ENCODE measurements at places on chromosomes 6 and 20.

- no peak for DNase-seq
These were observed 557.3 kb upstream of the CITED2 start for GRCh38 chr6:139931747-139932146.

GRCh38 chr6:111604259-111605099, 1.2 kb downstream of the TRAF3IP2 start:
- peak; percentile 94 for DNase-seq

- no peak for DNase-seq
These were observed 656.1 kb downstream of the EPHA7 start for GRCh38 chr6:92763274-92763584.

DNA sequence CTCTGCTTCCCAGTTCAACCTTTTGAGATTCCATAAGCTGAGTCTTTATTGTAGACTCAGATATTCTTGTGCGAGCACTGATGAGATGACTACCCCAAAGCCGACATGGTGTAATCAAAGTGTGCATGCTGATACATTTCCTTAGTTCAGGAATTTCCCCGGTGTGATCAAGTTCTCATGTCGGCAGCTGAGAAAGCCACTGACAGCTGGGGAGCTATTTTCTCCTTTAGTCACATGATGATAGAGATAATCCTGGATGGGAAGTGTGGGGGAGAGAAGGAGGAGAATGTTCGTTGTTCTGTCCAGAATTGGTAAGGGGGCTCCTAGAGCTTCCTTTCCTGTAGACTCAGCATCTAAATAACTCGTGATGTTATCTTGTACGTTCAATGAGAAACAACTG, 7.7 kb upstream of the CAP2 start:
- peak; percentile 42 for DNase-seq

DNA sequence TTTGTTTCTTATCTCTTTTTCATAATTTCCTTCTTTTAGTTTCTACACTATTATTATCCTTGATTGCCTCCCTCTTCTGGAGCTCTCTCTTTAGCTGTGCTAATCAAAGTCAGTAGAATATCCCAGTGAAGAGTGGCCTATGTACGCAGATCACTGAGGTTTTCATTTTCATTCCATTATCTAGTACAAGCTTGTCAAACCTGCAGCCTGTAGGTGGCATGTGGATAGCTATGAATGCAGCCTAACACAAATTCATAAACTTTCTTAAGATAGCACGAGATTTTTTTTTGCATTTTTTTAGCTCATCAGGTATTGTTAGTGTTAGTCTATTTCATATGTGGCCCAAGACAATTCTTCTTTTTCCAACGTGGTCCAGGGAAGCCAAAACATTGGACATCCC, 825.7 kb upstream of the MAP3K7 start:
- DNase-seq, result no peak

GRCh38 chr6:99871641-99872040, 122.4 kb downstream of the MCHR2 start:
- DNase-seq, result peak; percentile 9

DNA sequence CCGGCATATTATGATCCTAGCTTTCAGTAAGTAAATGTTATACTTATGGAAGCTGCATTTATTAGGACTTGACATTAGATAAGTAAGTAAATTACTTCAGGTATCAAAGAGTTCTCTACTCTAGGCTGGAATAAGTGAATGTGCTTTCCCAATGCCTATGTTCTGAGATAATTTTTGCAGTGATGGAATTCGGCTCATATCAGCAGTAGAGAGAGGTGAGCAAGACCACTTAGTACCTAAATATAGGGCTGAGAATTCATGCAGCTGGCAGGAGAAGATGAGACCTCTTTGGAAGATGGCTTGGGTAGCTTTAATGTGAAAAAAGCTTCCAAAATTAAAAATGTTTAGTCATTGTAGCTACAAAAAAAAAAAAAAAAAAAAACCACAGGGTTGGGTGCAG, 13.3 kb upstream of the BEND3 start:
- no peak for DNase-seq

DNA sequence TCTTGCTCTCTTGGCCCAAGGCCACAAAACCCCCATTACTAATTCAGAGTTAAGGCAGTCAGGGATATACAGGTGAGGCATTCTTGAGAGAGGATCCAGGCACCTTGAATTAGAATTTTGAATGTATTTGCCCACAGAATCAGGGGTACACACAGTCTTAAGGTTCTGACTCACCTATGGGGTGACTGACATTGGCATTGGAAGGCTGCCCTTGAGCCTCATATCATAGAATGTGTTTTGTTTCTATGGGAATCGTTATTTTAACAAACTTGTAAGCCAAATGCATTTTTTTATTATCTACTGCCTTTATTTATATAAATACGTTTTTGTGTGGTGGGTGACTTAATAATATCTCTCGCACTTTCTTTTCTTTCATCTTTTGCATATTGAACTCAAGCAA, 218.6 kb upstream of the CITED2 start:
- no peak for DNase-seq

DNA sequence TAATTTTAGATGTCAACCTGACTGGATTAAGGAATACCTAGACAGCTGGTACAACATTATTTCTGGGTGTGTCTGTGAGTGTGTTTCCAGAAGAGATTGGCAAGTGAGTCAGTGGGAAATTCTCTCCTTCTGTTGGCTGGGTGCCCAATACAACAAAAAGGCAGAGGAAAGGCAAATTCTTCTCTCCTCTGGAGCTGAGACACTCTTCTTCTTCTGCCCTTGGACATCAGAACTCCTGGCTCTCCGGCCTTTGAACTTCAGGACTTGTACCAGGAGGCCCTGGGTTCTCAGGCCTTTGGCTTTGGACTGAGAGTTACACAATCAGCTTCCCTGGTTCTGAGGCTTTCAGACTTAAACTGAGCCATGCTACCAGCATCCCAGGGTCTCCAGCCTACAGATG, 7.8 kb upstream of the BTN3A1 start:
- peak; percentile 57 for DNase-seq

DNA sequence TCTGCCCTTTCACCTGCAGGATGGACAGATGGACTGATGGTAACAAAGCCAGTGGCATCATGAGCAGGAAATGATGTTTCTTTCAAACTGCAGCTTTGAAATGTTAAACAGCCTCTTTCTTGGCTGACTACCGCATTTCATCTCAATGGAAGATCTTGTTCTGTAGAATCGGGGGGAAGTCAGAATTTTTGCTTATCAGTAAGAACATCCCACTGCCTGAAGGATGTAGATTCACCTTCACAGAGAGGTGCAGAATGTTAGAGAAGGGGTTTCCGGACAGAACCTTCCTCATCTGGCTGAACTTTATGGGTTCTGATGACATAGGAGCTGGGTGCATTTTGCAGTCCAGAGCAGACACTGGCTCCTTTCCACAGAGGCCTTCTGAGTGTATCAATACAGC, 32.7 kb downstream of the GGTLC1 start:
- no peak for DNase-seq

DNA sequence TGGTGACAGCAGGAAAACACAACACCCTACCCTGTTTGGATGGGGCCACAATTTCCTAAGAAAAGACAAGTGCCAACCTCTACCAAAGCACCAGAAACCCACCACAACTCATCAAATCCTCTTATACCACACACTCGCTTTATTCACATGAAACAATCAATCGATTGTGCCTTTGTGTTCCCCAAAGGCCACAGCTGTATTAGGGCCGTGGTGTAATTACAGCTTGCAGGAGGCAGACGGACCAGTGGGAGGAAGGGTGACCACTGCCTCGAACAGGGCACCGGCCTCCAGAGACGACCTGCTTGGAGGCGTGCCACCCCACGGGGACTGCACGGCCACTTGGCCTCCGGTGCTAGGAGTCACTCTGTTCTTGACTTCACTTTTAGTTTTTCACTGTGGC, 264.1 kb downstream of the FOXC1 start:
- no peak for DNase-seq

- DNase-seq, result no peak
These were observed 233.4 kb upstream of the RIN2 start for GRCh38 chr20:19524691-19525090.

DNA sequence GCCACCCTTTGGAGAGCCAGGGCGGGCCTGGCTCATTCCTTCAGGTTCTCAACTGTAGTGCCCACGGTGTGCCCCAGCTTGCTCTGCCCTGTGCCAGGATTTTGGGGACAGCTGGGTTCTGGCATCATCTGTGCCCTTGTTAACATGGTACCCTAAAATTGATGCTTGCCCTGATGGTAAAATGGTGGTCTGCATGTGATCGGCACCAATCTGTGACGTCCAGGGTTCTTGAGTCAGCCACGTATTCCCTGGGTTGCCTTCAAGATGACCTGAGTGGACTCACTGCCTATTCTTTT, 31.2 kb upstream of the APCDD1L start:
- no peak for DNase-seq

GRCh38 chr6:50890579-50890978, 71.9 kb downstream of the TFAP2B start:
- DNase-seq, result no peak

- peak; percentile 87 for DNase-seq
These were observed at the start of gene EPB41L2 for GRCh38 chr6:131063028-131063763. Gene EPB41L2, minus strand, starts transcription at chr6:131063245. Its CDS starts 106,760 bp downstream, at chr6:130956485.

DNA sequence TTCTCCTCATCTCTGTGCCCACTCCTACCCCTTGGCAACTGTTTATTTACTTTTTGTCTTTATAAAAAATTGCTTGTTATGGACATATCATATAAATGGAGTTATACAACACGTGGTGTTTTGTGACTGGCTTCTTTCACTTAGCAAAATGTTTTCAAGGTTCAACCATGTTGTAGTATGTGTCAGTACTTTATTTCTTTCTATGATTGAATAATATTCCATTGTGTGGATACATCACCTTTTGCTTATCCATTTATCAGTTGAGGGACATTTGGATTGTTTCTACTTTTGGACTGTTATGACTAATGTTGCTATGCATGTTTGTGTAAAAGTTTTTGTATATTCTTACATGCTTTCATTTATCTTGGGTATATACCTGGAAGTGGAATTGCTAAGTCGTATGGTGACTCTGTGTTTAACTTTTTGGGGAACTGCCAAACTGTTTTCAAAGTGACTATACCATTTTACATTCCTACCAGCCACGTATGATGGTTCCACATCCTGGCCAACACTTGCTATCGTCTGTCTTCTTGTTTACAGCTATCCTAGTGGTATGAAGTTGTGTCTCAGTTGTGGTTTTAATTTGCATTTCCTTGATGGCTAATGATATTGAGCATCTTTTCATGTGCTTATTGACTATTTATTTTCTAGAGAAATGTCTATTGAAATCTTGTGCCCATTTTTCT, 84.4 kb downstream of the SLX4IP start:
- peak; percentile 45 for DNase-seq

- peak; percentile 37 for DNase-seq
These were observed 3.2 kb upstream of the SEC23B start for GRCh38 chr20:18504479-18505060.

GRCh38 chr6:151813858-151814257, 6.4 kb downstream of the ESR1 start:
- DNase-seq, result no peak

GRCh38 chr6:89360415-89360999, 8.0 kb upstream of the UBE2J1 start:
- DNase-seq, result peak; percentile 56

DNA sequence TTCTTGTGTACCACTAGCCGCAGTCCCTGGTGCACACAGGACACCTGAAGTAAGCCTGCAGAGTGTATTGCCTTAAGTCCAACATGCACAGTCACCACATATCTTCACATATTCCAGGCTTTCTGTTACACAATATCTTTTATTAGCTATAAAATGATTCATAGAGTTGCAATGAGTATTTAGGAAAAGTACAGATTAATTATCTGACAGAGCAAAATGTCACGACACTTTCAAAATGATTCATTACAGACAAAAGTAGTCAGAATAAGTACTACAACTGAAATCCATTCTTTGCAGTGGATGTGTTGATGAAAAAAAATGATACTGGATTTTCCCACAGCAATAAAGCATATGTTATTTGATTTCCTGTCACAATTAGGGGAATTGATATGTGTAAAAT, 199.5 kb upstream of the ASCC3 start:
- DNase-seq, result peak; percentile 39

DNA sequence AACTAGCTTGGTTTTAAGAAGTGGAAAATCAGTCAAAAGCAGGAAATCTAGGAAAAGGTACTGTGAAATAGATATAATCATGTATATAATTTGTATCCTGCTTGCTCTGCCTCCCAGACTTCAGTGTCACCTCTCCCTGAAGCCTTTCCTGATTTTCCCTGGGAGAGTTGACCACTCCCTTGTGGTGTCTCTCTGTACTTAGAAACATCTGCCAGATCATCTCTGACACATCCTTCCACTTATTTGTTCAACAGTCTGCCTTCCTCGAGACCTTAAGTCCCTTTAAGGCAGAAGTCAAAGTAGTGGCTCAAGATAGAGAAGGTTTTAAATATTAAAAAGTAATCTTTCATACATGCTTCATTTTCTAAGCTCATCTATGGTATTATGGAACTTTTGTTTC, 236.5 kb downstream of the CDKAL1 start:
- peak; percentile 17 for DNase-seq

DNA sequence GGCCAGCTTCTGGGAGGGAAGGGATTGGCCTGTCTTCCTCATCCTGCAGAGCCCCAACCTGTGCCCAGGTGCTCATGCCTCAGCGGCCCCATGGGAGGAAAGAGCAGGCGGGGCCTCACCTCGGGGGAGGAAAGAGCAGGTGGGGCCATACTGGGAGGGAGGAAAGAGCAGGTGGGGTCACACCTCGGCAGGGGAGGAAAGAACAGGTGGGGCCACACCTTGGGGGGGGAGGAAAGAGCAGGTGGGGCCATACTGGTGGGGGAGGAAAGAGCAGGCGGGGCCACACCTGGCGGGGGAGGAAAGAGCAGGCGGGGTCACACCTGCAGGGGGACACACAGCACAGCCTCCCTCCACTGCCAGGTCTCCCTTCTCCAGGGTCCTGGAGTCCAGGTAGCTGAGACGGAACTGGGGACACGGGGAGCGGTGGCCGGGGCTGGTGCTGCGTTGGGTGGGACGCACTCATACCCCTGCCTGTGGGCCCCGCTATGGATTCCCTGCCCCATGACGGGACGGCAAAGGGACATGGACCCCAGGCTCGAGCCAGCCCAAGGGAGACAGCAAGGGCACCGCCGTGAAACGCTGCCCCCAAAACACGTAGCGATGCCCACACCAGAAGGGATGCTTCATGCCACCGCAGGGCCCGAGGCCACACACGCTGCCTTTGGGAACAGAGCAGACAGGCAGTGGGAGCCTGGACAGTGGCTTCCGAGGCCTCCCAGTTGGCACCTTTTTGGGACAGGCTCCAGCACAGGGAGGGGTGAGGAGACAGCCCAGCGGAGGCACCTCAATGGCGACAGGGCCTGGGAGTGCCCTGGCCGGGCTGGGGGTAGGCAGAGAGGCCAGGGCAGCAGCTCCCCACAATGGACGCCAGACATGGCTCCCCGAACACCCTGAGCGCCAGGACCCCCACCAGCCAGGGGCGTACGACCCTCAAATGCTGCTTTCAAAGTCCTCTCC, 43.3 kb upstream of the CHRNA4 start:
- DNase-seq, result no peak

- no peak for DNase-seq
These were observed 31.7 kb downstream of the C20orf173 start for GRCh38 chr20:35497780-35498189.

DNA sequence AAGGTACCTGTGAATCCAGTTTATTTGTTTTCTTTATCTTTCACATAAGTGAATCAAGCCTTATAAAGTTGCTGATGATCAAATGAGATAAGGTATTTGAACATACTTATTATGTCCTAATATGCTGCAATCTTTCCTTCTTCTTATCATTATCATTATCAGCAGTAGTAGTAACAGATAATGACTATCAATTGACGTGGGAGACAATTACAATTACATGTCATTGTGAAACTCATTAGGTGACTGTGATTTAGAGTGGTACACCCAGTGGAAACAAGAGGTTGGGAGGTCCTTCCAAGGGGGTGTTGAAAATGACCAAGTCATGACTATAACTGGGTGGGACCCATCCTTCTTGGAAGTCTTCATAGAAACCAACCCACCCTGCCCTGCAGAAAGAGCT, 2.8 kb downstream of the CLIC5 start:
- DNase-seq, result no peak

- peak; percentile 22 for DNase-seq
These were observed 81.5 kb downstream of the RTN4IP1 start for GRCh38 chr6:106547601-106548453.

Measured in AG10803 (cell line).